Putamen (tissue), 1 donor: ENCODE measurements at places on chromosomes 5 and 9.
A peak's percentile ranks its signal among the peaks of the same experiment; 100 is the strongest.

GRCh38 chr9:35906923-35907699, 1.1 kb downstream of the HRCT1 start:
- DNase-seq = no peak

DNA sequence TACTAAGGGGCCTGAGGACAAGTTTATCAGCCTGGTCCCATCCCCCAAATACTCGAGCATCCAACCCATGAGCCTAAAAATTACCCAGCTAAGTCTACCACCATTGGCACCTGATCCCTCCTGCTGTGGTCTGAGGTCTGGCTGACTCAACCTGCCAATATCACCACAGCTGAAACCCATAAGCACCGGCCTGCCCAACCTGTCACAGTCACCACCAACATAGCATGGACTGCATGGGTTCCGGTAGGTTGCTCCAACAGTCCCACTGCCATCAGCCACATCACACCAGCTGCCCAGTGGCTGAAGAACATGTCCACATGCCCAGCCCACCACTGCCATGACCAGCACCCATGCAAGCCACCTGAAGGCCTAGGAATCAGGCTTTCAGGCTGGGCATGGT, 495.0 kb downstream of the PRELID2 start:
- no peak for DNase-seq

DNA sequence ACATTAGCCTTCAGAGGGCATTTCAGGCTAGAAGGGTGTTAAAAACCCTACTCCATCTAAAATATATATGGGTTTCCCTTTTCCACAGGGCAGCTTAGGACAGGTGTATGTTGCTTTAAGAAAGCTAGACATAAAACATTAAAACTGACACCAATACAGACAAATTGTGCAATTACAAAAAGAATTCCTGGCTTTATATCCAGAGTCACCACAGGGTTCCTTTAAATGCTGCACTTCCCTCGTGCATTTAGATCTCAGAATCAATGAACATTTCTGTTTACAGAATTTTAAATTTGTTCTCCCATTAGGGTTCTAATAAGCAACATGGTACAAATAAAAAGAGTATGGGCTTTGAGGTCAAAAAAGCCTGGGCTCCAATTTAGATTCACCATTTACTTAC, 170.2 kb downstream of the MAPKAP1 start:
- no peak for DNase-seq

- no peak for DNase-seq
Observed at GRCh38 chr9:89969156-89969675, 364.4 kb downstream of the GADD45G start.

DNA sequence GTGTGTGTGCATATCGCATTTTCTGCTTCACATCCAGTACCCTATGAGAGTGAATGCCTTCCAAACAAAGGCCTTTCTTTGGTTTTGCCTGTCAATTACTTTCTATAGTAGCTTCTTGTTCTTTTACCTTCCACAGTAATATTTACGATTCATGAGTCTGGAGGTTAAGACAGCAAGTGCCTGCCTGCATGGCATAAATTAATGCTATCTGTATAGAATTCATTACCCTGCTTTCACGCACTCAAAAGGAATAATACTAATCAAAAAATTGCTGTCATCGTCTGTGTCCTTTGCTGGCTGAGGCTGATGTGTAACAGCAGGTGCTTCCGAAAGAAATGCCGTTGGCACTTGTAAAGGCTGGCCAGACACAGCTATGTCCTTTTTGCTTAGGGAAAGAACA, 1304.4 kb upstream of the CDH6 start:
- no peak for DNase-seq

GRCh38 chr5:172235827-172236736, 42.1 kb downstream of the EFCAB9 start:
- peak; percentile 52 for DNase-seq

DNA sequence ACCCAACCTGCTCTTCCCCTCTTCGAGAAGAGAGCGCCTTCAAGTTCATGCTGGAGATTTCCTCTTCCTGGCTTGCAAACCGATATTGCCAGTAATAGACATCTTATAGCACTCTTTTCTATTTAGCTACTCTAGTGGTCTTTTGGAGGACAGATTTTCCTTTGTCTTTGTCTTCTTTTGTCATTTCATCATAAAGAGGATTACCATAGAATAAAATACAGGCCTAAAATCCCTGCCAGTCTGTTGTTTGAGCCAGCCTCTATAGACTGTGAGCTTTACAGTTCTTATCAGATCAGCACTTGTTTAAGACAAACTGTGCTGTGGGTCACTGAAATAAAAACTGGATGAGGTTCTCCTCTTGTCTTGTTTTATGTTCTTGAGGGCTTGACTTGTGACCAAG, 802.8 kb downstream of the NR2F1-AS1 start:
- no peak for DNase-seq

DNA sequence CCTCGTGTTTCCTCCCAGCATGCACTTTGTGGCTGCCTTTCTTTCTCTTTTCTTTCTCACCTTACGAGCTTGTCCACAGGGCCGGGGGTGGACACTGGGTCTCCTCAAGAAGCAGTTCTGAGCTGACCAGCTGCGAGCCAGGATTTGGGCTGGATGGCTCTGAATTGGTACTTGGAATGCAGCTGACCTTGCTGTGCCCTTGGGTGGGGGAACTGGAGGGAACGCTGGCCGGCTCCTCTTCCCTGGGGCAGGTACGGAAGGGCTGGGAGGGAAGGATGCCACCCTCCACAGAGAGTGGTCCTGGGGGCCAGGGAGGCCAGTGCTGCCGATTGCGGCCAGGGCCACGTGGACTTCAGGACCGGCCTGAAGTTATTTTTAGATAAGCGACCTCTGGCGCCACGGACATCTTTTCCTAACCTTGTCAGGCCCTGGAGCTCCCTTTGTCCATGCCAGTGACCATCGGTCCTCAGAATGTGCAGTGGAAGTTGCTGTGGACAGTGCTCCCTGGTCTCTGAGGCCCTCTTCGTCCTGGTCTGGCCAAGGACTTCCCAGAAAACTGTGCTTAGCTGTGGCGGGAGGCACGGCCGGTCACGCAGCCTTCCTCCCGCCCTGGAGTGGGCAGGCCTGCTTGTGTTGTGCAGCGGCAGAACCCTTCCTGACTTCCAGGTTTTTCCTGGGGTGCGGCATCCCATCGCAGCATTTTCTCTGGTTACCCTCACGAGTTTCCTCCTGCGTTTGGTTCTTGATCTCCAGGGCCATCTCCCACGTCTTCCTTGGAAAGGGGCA, 13.5 kb upstream of the AHRR start:
- no peak for DNase-seq

GRCh38 chr9:105405514-105406131, 42.2 kb upstream of the FSD1L start:
- no peak for DNase-seq

- DNase-seq = no peak
Observed at GRCh38 chr9:87677776-87678587, 47.9 kb upstream of the CTSL start.

DNA sequence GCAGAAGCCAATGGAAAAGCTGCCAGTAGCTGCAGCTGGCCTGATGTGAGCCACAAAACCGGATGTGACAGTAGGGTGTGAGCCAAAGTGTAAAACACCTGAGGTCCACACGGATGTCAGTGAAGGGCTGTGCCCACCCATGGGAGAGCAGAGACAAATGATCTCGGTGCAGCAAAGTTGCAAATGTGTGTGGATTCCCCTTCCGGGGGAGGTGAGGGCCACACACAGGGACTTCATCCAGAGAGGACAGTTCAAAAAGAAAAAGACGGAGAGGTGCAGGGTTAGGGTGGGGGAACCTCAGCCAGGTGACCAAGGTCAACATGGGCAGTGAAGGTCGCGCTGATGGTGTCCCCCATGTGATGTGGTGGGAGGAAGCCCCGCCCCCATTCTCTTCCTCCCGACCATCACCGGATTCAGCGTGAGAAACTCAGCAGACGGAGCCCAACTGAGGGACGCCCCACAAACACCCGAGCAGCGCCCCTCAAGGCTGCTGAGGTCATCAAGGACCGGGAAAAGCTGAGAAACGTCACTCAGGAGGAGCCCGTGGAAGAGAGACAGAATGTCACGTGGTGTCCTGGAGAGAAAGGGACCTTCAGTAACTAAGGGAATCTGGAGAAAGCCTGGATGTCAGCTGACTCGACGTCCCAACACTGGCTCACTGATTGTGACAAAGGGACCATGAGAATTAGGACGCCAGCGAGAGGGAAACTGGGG, 11.4 kb upstream of the PTGDS start:
- peak; percentile 80 for DNase-seq

DNA sequence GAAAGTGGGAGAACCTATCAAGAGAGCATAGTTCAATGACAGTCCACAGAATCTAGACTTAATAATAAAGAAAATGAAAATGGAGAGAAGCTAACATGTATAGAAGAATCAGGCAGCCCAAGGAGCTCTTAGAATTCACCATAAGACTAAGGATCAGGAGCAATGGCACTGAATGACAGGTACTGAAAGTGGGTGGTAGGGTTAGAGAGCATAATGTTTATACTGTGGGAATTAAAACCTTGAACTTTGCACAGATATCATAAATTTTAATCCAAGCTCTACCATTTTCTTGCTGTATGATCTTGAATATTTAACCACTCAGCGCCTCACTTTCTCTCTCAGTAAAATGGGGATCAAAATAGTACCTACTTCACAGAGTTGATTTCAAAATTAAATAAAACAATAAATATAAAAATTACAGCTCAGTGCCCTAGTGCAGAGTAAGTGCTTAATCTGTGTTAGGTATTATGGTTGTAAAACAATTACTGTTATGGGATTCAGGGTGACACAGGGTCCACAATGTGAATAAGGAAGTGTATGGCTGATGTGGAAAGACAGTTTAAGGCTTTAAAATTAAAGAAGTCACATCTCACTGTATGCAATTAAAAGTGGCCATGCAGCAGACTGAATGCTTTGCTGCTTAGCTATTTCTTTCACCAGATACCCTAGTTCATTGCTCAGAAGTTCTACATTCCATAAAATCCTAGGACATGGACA, 319.8 kb downstream of the HINT1 start:
- no peak for DNase-seq

DNA sequence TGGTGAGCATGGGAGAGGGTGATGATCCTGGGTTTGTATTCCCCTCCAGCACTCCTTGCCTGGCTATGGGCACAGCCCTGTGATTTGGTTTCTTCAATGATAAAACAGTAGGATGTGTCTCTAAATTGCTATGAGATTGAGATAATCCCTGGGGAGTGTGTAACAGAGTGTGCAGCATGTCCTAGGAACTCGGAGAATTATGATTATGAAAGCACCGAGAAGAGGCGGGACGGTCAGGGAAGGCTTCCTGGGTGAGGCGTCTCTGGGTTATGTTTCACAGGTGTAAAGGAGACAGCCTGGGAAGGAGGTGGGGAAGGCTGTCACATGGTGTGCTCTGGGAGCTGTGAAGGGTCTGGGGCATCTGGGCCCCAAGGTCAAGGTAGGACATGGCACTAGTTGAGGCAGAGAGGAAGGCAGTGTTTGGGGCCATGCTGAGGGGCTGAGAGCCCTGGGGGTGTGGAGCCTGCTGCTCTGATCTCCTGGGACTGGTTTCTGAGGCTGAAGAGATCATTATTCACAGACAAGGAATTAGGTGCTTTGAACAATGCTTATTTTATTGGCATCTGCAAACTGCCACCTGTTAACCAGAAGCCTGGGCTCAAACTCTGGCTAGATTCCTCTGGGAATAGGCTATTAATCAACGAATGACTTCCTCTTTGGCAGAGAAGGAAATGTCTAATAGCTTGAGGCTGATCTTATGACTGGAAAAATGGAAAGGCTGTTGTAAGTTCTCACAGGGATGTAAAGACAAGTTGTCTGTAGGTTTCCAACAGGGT, 73.8 kb upstream of the IL12B start:
- DNase-seq = no peak

DNA sequence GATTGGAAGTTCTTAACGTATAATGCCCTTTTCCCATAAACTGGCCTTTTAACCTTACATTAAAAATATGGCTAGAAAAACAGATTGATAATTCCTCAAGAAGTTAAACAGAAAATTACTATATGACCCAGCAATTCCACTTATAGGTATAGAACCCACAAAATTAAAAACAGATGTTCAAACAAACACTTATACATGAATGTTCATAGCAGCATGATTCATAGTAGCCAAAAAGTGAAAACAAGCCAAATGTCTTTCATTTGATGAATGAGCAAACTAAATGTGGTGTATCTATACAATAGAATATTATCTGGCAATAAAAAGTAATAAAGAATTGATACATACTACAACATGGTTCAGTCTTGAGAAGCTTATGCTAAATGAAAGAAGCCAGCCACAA, 35.5 kb downstream of the POU5F2 start:
- no peak for DNase-seq

DNA sequence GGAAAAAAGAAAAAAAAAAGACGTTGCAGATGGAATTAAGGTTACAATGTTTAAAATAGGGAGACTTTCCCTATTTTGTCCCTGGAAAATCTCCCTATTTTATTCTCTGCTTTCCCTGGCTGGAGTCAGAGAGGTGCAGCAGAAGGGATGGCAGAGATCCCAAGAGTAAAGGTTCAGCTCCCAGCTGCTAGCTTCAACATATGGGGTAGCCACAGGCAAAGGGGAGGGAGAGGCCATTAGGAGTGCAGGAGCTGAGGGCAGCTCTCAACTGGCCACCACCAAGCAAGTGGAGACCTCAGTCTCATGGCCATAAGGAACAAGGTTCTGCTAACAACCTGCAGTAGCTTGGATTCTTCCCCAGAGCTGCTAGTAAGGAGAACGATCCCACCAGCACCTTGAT, 367.0 kb upstream of the DAP start:
- DNase-seq = no peak

- no peak for DNase-seq
Observed at GRCh38 chr5:32072054-32072453, 102.1 kb downstream of the GOLPH3 start.

DNA sequence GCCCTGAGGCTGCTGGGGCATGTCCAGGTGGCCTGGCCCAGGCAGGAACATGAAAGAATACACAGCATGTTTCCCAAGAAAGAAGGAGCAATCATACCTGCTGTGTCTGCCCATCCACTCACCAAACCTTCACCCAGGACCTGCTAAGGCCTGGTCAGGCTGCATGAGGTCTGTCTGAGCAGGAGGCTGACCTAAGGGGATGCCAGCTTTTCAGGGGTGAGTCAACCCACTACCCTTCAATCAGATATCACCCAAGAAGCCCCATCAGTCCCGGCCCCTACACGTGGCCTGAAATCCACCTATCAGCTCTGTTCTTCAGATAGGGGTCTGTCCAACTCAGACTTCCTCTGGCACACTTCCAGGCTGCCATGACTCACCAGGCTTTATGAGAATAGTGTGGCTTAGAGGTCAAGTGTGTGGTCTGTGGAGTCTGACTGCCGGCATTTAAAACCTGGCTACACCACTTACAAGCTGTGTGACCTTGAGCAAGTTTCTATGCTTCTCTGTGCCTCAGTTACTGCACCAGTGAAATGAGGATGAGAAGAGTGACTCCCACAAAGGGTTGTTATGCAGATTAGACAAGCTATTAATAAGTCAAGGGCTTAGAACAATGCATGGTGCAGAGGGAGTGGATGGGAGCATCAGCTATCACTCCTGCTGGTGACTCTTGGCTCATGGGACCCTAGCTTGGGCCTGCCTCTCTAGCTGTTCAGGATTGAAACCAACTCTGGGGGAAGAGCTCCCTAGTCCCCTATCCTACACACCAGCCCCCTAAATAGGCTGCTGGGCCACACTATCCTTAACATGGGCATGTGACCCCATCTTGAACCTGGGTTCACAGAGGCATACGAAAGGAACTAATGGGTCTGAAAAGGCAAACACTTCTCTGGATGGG, 130.3 kb downstream of the PAX5 start:
- no peak for DNase-seq
